Left lung (tissue), 14 donors: ENCODE measurements at places on chromosomes 16 and 17. TPM values are rescaled to one million over a fixed set of nuclear protein-coding genes. Genes with fewer than 3 reads are reported as not detected.

Gene CRHR1
- total RNA-seq, result not detected

Gene ANKRD40CL
- not detected for total RNA-seq

Gene TOX3
- total RNA-seq, result 2.8 TPM

Gene CETP
- 0.58 TPM for total RNA-seq

Gene MYL4
- 0.99 TPM for total RNA-seq

Gene SMTNL2
- total RNA-seq, result 5.5 TPM

Gene DOC2A
- 2.5 TPM for total RNA-seq

Gene ATAD5
- 2.6 TPM for total RNA-seq
